GM23248 (cell line): ENCODE measurements at places on chromosomes 2 and 18. TPM values are rescaled to one million over a fixed set of nuclear protein-coding genes. Genes with fewer than 3 reads are reported as not detected.

GRCh38 chr2:67455219-67456142, 58.3 kb downstream of the ETAA1 start:
- no peak for DNase-seq

DNA sequence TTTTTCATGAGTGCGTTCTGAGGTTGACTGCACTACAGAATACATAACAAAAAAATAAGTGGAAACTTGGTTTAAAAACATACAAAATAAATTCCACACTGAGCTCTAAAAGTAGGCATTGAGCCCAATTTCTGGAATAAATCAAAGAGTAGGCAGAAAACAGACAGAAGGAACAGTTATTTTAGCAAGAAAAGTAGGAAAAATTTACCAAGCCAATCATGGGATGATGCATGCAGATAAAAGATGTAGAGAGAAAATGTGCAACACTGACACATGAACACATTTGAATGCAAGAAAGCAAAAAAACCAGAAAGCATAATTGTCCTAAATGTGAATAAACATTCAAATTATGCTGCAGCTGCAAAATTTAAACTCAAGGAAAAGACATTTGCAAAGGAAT, 308.3 kb downstream of the DLGAP1 start:
- no peak for DNase-seq

DNA sequence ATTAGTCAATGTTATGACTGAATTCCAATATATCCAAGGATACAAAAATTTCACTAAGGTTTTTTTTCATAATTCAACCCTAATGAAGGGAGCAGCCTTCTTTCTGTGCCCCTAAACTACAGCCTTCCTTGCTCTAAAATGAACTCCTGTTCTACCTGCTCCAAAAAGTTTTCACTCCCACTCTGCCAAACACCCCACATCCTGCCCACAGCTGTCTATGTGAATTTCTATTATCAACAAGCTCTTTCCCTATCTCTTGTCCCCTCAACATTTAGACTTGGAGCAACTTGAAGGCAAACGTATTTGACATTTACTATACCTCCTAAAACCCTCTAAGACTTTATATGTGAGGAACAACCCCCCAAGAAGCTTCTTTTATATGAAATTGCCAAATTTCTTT, 2.5 kb downstream of the STAT4 start:
- no peak for DNase-seq

GRCh38 chr2:676647-677055, 555 bp downstream of the TMEM18 start:
- peak; percentile 99 for DNase-seq

- DNase-seq, result no peak
These were observed 43.0 kb downstream of the KIF3C start for GRCh38 chr2:25939257-25939668.

- DNase-seq, result no peak
These were observed 166.9 kb downstream of the MIB1 start for GRCh38 chr18:21907451-21907850.

DNA sequence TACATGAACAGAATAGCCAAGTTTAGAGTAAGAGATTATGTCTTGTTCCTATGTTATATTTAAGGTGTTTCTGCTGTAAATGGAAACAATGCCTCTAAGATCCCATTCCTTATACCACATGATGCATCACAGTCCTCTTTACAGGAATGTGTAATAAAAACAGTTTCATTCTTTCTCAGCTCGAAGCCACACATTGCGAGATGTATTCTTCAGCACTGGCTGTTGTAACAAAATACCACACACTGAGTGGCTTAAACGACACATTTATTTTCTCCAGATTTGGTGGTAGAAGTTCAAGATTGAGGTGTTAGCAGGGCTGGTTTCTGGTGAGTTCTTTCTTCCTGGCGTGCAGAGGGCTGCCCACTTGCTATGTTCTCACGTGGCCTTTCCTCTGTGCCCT, 246.2 kb downstream of the SOCS6 start:
- peak; percentile 27 for DNase-seq

GRCh38 chr2:108787216-108787541, 608 bp downstream of the CCDC138 start:
- no peak for DNase-seq

GRCh38 chr18:79558933-79559416, 120.6 kb upstream of the CTDP1 start:
- no peak for DNase-seq

DNA sequence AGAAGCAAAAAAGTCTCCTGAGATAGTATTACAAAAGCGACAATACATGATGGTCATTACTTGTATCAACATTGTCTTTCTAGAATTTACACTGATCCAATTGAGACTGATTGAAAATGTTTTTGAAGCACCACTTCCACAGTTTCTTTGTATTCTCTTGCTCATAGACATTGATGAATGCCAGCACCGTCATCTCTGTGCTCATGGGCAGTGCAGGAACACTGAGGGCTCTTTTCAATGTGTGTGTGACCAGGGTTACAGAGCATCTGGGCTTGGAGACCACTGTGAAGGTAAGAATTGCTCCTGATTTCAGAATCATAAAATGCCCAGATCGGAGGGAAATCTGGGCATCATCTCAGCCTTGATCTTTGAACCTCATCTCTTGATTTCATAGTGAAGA, 175.1 kb upstream of the RASGRP3 start:
- no peak for DNase-seq

The TIMM21 gene
- 27.6 and 32.1 TPM in 2 replicates for total RNA-seq

The MYO7B gene
- total RNA-seq, result under 0.01 TPM in 1 of 2 replicates, not detected in the other

The TMBIM1 gene
- 178 and 214 TPM in 2 replicates for total RNA-seq

The IL1R2 gene
- total RNA-seq, result 0.22 TPM in 1 of 2 replicates, not detected in the other

The EHD3 gene
- total RNA-seq, result 31.7 and 33.6 TPM in 2 replicates

The POMC gene
- 2.5 and 5.8 TPM in 2 replicates for total RNA-seq

The SEPTIN10 gene
- 129 and 152 TPM in 2 replicates for total RNA-seq

The ANKRD30B gene
- total RNA-seq, result not detected in 2 replicates

The GPR45 gene
- total RNA-seq, result not detected in 2 replicates

The MSTN gene
- 0.11 and 0.51 TPM in 2 replicates for total RNA-seq

The MC5R gene
- total RNA-seq, result not detected in 2 replicates
